ENCODE measurements at places on chromosomes 3 and 15.

- no peak for DNase-seq
Measured at GRCh38 chr15:83983634-83984458, 251.7 kb upstream of the GOLGA6L4 start.

- DNase-seq, result no peak
Measured at GRCh38 chr15:25905140-25905539, 42.0 kb upstream of the ATP10A start.

GRCh38 chr3:183517607-183518006 lies 37.9 kb downstream of the KLHL6 start:
- DNase-seq, result no peak

GRCh38 chr15:43067717-43068461 lies 37.9 kb downstream of the UBR1 start:
- no peak for DNase-seq

GRCh38 chr3:162295323-162295983 lies 798.8 kb downstream of the OTOL1 start:
- DNase-seq, result no peak

DNA sequence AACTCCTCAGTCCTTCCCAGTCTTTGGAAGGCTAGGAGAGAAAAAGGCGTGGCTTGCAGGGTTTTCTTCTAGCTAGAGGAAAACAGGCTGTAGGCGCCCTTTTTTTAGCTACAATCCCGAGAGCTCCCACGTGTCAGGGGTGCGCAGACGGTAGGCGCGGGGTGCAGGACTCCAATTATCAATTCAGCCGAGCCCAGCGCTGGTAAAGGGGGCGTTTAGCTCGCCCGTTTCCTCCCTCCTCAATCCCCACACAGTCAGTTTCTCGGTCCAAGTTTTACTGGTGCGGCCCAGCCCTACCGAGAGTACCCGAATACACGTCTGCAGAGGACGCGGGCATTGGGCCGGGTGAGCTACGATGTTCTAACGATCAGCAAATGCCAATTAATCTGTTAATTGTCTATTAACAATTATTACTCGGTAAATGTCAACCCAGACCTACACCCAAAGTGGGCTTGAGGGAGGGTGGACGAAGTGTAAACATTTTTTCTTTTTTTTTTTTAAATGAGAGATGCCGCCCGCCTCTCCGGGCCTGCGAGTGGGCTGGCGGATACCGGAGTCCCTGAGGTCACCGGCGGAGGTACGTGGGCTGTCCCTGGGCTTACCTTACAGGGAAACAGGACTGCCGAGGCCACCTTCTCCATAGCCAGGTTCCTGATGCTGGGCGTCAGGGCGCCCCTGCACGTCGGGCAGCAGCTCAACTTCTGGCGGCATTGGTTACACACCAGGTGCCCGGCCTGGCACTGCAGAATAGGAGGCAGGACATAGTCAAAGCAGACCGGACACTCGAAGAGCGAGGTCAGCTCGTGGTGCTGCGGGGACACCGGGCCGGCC lies 923 bp downstream of the SIAH2 start:
- peak; percentile 55 for DNase-seq

- no peak for DNase-seq
Measured at GRCh38 chr15:38490242-38490922, 36.5 kb downstream of the FAM98B start.

- DNase-seq, result no peak
Measured at GRCh38 chr3:132325103-132325606, 7.9 kb downstream of the ACP3 start.

DNA sequence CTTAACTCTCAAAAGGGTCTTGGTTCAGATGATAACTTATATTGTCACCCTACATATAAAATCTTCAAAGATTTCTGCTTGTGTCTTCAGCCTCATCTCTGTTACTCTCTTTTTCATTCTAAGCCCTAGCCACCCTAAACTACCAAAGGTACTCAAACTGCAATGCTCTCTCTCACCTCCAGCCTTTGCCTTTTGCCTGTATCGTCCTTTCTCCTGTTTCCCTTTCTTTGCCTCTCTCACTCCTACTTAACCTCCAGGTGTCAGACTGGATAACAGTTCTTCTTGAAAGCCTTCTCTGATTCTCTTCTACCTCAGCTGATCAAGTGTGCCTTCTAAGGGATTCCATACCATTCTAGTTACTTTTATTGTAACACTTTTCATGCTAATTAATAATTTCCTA lies 149.8 kb downstream of the SERPINI1 start:
- DNase-seq, result no peak

GRCh38 chr15:70765504-70766281 lies 2.3 kb upstream of the UACA start:
- no peak for DNase-seq

- no peak for DNase-seq
Measured at GRCh38 chr3:108053483-108053882, 37.3 kb downstream of the CD47 start.

GRCh38 chr3:23748398-23749110 lies 57.2 kb upstream of the UBE2E1 start:
- DNase-seq, result no peak

Data from activated CD4-positive, CD25-positive, alpha-beta regulatory T cell treated with anti-CD3 and anti-CD28 coated beads, Interleukin-2, amount 50 U/mL, for 72 hours (primary cell).